ENCODE measurements at places on chromosomes 1 and 21. TPM values are rescaled to one million over a fixed set of nuclear protein-coding genes. Genes with fewer than 3 reads are reported as not detected.

Gene RASSF5
- 0.13 TPM for total RNA-seq

Gene CLSTN1
- total RNA-seq, result 43.8 TPM

Gene AADACL3
- total RNA-seq, result not detected

Gene CNKSR1
- not detected for total RNA-seq

Gene ADGRL4
- total RNA-seq, result 121 TPM

Gene CLCA1
- total RNA-seq, result not detected

Gene SPRR2F
- not detected for total RNA-seq

Gene IL10
- not detected for total RNA-seq

Gene S100A1
- total RNA-seq, result not detected

Gene FCRL4
- not detected for total RNA-seq

Gene LAMC2
- 12.6 TPM for total RNA-seq

Gene GCSAML
- not detected for total RNA-seq

Gene LRRC52
- total RNA-seq, result not detected

Gene ADAMTS1
- total RNA-seq, result 10.1 TPM

Gene NEK7
- total RNA-seq, result 50.8 TPM

Gene PGBD5
- 0.38 TPM for total RNA-seq

Gene ALX3
- total RNA-seq, result not detected

Gene XCL1
- total RNA-seq, result not detected

Gene CCDC17
- total RNA-seq, result 0.51 TPM

Gene MAGOH
- 37.8 TPM for total RNA-seq

Gene S100B
- not detected for total RNA-seq

All from dermis microvascular lymphatic vessel endothelial cell (primary cell).